Stimulated activated CD8-positive, alpha-beta memory T cell treated with anti-CD3 and anti-CD28 coated beads, Interleukin-7, amount 100 ng/mL, for 1 hour (primary cell): ENCODE measurements at places on chromosomes 7 and 10.

GRCh38 chr10:19947215-19947614 is 131.0 kb downstream of the PLXDC2 start:
- no peak for DNase-seq

GRCh38 chr7:106124186-106124585 is 12.1 kb upstream of the SYPL1 start:
- DNase-seq: no peak

- no peak for DNase-seq
Measured at GRCh38 chr7:82506208-82506607, 62.6 kb upstream of the CACNA2D1 start.

DNA sequence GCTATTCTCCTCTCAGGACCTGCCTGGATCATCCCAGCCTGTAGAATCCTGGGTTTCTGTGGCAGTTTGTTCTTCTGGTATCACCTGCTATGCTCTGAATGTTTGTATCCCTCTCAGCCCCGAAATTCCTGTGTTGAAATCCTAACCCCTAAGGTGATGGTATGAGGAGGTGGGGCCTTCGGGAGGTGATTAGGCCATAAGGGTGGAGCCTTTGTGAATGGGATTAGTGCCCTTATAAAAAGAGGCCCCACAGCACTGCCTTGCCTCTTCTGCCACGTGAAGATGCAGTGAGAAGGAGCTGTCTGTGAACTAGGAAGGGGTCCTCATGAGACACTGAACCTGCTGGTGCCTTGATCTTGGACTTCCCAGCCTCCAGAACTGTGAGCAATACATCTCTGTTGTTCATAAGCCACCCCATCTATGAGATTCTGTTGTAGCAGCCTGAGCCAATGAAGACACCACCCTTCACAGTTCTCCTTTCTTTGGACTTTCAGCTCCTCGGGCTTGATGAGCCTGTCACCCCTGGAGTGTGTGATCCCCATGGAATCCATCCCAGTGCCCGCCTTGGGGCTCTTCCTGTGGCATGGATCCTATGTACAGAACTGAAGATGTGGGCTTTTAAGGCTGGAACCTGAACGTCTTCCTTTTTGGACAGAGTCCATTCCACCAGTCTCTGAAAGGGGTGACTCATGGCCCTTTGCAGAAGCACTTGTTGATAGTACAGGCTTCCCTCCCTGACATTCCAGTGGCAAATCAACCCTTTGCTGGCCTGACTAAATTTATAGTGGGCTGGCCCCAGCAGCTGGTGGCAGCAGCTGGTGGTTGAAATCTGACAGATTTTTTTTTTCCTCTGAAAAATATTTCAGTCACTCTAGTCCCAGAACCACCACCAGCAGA is 138.0 kb downstream of the TACC2 start:
- DNase-seq: no peak

DNA sequence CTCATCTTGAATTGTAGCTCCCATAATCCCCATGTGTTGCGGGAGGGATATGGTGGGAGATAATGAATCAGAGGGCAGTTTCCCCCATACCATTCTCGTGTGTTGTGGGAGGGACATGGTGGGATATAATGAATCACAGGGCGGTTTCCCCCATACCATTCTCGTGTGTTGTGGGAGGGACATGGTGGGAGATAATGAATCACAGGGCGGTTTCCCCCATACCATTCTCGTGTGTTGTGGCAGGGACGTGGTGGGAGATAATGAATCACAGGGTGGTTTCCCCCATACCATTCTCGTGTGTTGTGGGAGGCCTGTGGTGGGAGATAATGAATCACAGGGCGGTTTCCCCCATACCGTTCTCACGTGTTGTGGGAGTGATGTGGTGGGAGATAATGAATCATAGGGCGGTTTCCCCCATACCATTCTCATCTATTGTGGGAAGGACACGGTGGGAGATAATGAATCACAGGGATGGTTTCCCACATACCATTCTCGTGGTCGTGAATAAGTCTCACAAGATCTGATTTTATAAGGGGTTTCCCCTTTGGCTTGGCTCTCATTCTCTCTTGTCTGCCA is 271.0 kb downstream of the MAD1L1 start:
- DNase-seq: peak; percentile 36

GRCh38 chr10:124073978-124074377 is 19.4 kb downstream of the CHST15 start:
- no peak for DNase-seq

DNA sequence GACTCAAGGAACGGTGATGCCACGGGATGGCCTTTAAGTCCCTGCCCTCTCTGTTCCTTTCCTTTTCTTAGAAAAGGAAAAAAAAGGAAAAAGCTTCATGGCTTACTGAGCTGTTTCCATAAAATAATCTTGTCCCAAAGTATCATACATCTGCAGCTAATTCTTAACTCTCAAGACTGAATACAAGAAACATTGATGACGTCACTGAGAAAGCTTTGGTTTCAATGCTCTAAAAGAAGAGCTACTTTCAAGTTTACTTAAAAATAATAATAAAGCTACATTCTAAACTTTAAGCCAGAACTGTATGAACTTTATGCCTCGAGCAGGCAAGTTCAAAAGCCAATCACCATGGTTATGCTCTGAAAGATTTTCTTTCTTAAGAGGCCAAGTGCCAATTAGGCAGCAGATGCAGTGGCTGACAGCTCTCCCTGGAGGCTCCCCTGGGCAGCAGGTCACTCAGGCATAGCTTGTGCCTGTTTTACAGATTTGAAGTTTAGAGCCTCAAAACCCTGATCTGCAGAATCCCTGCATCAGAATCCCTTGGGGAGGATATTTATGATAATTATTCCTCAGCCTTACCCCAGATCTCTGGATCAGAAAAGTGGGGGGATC is 165.0 kb downstream of the CHN2 start:
- no peak for DNase-seq

DNA sequence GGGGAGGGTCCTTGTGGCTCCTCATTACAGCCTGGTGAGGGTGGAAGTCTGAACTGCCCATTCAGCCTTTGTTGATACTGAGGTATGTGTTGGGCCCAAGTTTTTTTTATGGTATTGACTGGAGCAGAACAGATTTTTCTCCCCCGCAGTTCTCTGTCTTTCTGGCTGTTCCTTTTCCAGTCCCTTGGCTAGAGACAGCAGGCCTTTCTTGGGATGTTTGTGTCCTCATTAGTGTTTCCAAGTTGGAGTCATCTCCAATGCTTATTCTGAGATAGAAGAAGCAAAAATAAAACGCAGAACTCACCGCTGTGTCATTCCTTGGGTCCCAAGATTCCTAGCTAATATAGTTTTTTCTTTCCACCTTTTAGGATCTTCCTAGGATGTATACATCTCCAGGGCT is 193.3 kb downstream of the RAMP3 start:
- DNase-seq: no peak

- DNase-seq: no peak
Measured at GRCh38 chr10:44939691-44940401, 19.8 kb upstream of the RASSF4 start.

DNA sequence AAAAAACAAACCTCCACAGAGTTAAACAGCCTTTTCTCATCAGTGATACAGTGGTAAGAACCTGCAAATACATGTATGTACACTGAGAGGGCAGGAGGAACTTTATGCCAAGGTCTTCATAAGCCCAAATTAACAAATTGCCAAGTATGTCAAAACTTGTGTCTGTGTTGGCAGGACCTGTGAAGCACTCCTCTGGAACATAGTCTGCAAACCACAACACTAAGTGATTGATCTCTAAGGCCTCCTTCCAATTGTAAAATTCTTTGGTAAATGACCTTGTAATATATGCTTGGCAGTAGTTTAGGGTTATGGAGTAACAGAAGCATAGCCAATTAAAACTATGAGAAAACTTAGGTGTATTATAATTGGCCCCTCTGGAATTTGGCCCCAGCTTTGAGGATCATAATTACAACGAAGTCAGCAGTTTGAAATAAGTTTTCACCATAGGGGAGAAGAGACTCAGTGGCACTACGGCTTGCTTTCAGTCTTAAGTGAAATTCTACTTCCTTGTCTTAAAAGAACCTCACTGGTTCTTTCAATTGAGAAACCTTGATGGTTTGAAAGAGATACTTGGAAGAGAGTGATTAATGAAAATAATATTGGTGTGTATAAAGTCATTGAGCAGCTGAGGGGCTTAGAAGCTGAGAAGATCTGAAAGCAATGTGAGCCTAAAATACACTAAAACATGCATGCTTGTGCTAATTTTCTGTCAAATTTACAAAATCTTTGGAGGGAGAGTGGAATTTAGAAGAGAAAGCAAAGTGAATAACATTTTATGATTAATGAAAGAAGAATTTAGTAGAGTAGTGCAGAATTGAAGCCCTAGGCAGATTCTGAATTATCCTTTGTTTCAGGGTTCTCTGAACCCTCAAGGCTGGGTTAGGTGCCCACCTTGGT is 57.6 kb downstream of the CNNM2 start:
- DNase-seq: no peak

DNA sequence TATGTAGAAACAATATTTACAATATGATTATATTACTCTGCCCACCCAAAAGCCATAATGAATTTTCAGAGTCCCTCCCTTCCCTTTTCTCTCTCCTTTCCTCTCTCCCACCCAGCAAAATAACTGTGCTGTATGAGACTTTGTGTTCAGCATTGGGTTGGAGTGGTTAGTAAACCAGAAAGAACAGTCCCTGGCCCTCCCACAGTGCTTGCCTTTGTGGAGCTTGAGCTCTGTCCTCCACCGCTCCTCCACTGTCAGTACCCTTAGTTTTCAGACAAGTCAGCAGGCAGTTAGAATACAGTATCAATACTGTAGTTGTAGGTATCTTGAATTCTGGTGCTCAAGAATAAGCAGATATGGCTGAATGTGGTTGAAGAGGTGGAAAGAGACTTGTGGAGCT is 92.7 kb downstream of the CDK14 start:
- no peak for DNase-seq

GRCh38 chr7:48255046-48255445 is 83.8 kb downstream of the ABCA13 start:
- DNase-seq: no peak

- no peak for DNase-seq
Measured at GRCh38 chr7:94307399-94308048, 87.2 kb upstream of the COL1A2 start.

- DNase-seq: no peak
Measured at GRCh38 chr7:37494926-37495325, 46.3 kb upstream of the ELMO1 start.

DNA sequence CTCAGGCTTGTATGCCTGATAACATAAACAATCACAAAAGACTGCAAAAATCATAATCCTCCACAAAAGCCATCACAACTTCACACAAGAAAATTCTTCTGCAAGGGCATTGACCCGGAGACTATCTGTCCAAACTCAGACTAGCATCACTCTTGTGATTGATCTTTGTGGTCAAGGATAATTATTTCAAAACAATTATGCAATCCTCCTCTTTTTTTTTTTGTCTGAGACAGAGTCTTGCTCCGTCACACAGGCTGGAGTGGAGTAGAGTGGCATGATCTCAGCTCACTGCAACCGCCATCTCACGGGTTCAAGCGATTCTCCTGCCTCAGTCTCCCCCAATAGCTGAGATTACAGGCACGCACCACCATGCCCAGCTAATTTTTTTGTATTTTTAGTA is 22.2 kb downstream of the CDNF start:
- DNase-seq: no peak

DNA sequence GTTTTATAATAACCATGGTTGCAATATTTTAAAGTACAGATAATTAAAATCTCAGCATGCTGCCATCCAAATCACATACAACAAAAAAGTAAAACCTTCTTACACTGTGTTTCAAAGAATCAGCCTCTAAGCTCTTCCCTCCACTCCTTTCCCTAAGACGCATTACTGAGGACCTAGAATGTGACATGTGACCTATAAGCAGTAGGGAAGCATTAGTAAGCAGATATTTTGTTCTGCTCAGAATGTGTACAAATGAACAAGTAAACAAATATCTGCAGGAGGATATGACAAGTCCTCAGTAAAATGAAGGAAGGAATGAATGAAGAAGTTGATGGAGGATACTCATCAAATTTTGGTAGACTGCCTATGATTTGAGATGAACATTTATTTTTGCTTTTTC is 49.1 kb downstream of the RAB11FIP2 start:
- DNase-seq: no peak

GRCh38 chr7:44274623-44274975 is 50.8 kb downstream of the CAMK2B start:
- no peak for DNase-seq

- DNase-seq: no peak
Measured at GRCh38 chr7:77570330-77571011, 33.4 kb downstream of the PTPN12 start.
